HCEC 1CT (cell line): ENCODE measurements at places on chromosomes 3 and 15.

- DNase-seq: peak; percentile 67
Measured at GRCh38 chr3:123258811-123259420, 57.2 kb downstream of the SEC22A start.

GRCh38 chr3:172217877-172218276, 178.5 kb downstream of the FNDC3B start:
- DNase-seq: peak; percentile 64

DNA sequence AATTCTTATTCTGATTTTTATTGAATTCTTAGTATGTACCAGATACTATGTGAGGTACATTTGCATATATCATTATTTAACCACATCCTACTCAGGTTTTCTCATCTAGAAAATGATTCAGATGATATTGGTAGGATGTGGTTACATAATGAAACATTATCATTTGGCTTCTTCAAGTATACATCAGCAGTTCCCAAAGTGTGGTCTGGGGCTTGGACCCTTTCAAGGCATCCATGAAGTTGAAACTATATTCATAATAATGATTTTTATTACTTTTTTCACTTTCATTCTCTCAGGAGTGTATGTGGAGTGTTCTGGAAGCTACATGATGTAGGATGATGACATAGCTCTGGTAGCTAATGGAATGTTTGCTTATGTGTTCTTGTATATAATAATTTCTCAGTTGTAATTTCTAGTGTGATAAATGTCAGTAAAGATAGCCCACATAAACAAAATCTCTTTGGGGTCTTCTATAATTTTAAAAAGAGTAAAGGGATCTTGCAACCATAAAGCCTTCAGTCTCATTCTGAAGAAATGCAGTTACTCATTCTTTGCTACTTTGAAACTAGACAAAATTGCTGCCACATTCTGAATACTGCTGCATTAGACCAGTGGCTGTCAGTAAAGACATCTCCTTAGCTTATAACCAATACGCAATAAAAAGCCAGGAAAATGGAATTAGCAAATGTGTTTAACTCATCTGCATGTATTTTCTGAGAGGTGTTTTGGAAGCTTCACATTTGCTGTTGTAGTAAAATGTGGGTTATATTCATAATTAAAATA, 95.8 kb downstream of the PPARG start:
- DNase-seq: no peak

- peak; percentile 80 for DNase-seq
Measured at GRCh38 chr3:48013288-48013980, 2.8 kb downstream of the MAP4 start.

GRCh38 chr15:51798281-51798680, 31.2 kb upstream of the TMOD3 start:
- no peak for DNase-seq

GRCh38 chr3:193821151-193821668, 228.2 kb downstream of the OPA1 start:
- no peak for DNase-seq
